Omental fat pad (tissue), 4 donors: ENCODE measurements at places on chromosomes 1 and 21. TPM values are rescaled to one million over a fixed set of nuclear protein-coding genes. Genes with fewer than 3 reads are reported as not detected.

Gene PROK1
- total RNA-seq: 0.50 TPM

Gene FAM177B
- not detected for total RNA-seq

Gene LCE2C
- not detected for total RNA-seq

Gene FAM151A
- 0.19 TPM for total RNA-seq

Gene CLEC20A
- total RNA-seq: not detected

Gene SLC6A9
- 3.1 TPM for total RNA-seq

Gene CD1D
- 0.84 TPM for total RNA-seq

- no peak for DNase-seq
These were observed 247.9 kb upstream of the B3GALT2 start for GRCh38 chr1:193434319-193434718.

DNA sequence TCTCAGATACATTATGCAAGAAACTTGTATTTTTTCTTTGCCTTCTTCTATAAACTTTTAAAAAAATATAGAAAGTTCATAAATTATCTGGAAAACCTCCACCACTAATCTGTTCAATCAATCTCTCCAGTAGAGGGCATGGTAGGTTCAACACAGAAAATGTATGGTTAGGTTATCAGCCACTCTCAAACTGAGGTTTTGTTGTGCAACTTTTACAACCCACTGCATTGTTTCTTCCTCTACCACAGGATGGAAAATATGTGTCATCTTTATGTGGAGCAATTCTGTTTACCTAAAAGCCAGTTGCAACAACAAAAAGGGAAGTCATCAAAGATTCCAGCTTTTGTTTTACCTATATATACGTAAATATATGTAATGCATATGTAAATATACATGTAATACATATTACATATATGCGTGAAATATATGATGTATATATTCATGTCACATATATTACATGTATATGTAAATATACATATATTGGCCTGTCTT lies 3.0 kb upstream of the RGS2 start:
- no peak for DNase-seq

GRCh38 chr1:119587341-119587740 lies 60.7 kb downstream of the ZNF697 start:
- DNase-seq: no peak

GRCh38 chr1:171834821-171835220 lies 6.5 kb upstream of the DNM3 start:
- DNase-seq: no peak

DNA sequence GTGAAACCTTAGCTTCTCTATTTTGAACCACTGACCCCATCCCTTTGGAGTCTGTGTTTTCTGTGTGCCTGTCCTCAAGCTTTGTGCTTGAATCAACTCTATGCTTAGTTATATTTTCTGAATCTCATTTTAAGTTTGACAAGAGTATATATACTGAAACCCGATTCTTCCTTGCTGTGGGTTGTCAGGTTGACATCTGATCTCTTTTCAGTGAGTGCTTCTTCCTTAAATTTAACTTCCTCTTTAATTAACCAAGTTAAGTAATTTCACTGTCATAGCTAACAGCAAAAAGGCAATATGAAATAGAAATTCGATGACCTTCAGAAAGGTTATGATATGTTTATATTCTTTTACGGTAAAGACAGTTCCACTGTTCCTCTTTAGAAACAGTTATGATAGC lies 69.4 kb downstream of the C1orf21 start:
- no peak for DNase-seq

DNA sequence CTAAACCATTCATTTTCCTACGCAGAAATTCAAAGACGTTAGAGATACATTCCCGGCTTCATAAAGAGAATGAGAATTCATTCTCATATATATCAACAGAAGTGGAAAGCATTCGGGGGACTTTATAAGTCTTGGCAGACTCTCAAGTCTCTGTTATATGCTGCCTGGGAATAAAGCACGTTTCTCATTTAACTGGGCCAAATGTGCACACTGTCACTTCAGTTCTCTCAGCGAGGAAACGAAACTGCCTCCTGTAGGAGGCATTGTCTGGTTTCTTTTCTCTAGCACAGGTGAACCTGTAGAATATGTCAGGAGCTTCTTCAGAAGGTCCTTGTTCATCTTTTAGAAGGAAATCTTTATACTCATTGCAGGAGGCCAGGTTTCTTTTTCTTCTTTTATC lies 367.6 kb downstream of the PTBP2 start:
- no peak for DNase-seq

GRCh38 chr1:40477678-40478053 lies 576 bp downstream of the ZFP69 start:
- no peak for DNase-seq

- DNase-seq: no peak
These were observed 36.8 kb upstream of the DIRAS3 start for GRCh38 chr1:68087184-68087583.

DNA sequence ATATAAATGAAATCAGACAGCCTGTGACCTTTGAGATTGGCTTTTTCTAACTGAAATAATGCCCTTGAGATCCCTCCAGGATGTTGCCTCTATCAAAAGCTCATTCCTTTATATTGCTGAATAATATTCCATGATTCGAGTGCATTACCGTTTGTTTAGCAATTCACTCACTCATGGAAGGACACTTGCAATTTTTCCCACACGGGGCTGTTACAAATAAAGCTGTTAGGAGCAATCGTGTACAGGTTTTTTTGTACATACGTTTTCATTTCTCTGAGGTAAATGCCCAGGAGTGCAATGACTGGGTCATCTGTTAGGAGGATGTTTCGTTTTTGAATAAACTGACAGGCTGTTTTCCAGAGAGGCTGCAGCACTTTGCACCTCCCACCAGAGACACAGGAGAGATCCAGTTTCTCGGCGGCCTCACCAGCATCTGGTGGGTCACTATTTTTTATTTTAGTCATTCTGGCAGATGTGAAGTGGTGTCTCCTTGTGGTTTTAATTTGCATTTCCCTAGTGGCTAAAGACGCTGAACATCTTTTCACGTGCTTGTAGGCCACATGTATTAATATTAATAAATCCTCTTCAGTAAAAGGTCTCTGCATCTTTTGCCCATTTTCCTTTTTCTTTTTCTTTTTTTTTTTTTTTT lies 11.0 kb downstream of the PRDM15 start:
- DNase-seq: no peak

DNA sequence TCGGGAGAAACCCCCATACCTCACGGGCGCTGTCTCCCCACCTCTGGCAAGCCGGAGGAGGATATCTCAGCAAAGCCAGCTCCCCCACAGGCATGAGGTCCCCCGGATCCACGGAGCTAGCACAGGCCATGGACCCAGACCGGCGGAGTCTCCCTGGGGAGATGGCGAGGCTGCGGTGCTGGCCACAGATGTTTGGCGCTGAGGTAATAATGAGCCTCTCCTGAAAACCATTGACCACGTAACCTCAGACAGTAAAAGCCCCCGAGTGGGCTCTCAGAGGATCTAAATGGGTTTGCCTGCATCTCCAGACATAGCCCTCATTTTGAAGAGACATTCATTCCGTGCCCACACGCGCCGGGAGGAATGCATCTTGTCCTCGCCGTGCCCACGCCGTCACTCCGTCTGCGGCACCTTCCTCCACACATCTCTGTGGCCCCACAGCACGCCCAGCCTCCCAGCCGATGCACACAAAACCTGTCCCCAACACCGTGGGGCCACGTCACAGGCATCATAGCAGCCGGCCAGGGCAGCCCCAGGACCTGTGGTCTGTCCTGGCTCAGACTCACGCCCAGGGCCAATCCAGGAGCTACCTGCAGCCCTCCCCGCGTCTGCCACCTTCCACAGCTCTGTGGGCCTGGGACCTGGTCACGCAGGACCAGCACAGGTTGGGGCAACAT lies 150.9 kb downstream of the PRDM16 start:
- DNase-seq: no peak

DNA sequence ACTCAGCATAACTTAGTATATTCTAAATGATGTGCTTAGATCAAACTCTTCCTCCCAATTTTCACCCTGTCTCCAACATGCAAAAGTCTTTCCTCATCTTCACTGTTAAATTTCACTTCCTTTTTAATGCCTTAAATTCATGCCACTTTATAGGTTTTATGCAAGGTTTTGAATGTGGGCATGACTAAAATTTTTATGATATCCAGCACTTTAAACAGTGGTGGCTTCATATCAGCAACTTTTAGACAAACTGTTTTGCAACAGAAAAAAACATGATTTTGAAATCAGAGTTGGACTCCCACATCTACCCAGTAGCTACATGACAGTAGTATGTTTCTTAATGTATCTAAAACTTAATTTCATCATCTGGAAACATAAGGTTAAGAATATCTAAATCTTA lies 84.7 kb upstream of the ZP4 start:
- no peak for DNase-seq
